Caudate nucleus (tissue), 63 donors: ENCODE measurements at places on chromosomes 7 and 10.

DNA sequence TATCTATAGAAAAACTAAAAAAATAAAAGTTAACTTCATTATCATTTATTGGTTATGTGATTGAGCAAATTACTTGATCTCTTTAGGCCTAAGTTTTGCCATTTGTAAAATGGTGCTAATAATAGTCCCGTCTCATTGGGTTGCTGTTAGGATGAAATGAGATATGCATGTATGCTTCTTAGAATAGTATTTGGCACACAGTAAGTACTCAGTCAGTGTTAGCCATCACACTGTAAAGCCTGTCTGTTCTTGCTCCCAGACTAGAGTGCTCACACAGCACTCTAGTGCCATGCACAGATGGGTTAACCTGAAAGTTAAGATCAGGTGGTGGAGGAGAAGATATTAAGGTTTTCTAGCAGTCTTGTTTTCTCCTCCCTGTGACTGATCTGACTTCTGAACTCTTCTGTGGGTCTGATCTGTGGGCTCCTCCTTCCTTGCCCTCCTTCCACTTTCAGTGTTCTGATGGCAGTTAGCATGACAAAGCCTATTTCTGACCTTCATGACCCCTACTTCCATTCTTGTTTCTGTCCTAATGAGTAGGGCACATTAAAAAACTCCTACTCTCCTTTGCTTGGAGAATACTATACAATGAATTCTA, 167.5 kb downstream of the RNLS start:
- no peak for DNase-seq

DNA sequence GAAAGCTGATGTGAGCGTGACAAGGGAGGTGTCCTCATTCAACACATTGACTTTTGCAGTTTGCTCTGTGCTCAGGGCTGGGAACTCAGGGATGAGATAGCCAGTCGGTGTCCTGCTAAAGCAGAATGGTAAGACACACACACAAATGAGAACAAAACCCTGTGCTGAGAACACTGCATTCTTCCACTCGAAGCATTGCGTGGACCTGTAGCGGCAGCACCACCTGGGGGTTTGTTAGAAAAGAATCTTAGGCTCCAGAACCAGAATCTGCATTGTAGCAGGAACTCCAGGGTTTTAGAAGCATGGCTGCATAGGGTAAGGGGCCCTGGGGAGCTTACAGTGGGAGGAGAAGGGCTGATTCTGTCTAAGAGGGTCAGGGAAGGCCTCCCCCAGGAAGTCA, 21.5 kb upstream of the OGDHL start:
- DNase-seq: no peak

GRCh38 chr7:110809832-110810231, 281.1 kb upstream of the LRRN3 start:
- DNase-seq: no peak

DNA sequence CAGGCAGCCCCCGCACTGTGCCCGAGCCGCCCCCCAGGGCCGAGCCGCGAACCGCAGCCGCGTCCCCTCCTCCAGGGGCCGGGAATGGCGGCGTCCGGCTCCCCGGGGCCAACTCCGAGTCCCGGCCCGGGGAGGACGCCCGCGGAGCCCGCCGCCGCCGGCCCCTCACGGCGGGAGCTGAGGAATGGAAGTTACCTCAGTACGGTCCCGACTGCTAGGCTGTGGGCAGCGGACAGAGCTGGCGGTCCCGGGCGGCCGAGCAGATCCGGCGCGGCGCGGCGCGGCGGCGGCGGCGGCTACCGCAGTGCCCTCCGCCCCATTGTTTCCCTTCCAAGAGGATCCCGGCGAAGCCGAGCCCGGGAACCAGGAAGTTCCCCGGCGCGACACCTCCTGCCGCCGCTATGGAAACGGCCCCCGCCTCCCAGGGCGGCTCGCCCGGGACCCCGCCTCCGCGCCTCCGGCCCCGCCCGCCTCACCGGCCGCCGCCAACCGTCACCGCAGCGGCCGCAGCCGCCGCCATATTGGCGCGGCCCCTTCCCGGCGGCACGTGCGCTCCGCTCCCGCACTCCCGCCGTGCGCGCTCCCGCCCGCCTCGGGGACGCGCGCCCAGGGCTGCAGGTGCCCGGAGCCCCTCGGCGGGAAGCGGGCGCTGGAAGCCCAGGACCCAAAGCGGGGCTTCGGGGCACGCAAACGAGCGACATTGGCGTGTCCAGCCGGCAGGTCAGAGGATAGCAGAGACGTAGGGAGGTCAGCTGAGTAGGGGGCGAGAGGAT, at the start of gene USP6NL:
Gene USP6NL (minus strand): TSS at position 403 of the 773 bp plus-strand sequence. CDS start 14,016 bp downstream, outside the sequence.
- DNase-seq: peak; percentile 35

GRCh38 chr10:8300925-8301324, 246.4 kb downstream of the GATA3 start:
- no peak for DNase-seq

DNA sequence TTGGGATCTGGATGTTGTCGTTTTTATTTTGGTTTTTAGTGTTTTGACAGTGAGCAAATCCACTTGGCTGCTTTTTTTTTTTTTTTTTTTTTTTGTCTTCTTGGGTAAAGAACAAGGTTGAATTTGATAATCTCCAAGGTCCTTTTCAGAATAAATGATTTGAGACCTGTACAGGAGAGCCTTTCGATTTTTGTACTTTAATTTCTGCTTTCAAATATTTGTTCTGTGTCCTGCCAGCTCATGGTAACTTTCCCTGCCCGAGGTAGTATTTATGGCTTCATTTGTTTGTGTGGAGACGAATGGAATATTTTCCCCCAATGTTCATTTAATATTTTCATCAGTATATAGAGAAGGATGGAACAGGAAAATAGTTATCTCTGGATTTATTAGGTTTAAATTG, 19.9 kb downstream of the WAC start:
- DNase-seq: no peak
